ENCODE measurements at places on chromosomes 4 and X.

DNA sequence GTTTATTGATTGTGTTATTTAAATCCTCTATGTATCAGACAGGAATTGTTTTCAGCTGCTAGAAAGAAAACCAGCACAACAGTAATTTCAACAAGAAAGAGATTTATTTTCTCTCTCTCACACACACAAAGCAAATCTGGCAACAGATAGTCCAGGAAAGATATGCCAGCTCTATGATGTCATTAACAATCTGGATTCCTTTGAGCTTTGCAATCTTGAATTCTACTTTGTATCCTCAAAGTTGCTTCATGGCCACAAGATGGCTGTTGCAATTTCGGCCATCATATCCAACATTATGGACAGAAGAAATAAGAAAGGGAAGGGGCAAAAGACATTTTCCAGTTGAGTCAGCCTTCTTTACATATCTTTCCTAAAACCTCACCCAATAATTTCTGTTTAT is 19.8 kb upstream of the FMR1 start:
- DNase-seq = no peak

GRCh38 chrX:133468051-133468450 is 52.8 kb upstream of the GPC4 start:
- DNase-seq = no peak

GRCh38 chr4:70623323-70623722 is 5.2 kb upstream of the ENAM start:
- no peak for DNase-seq

GRCh38 chrX:3520982-3521381 is 174.5 kb upstream of the MXRA5 start:
- DNase-seq = no peak

GRCh38 chr4:102592256-102592655 is 91.1 kb downstream of the NFKB1 start:
- DNase-seq = no peak

- no peak for DNase-seq
Measured at GRCh38 chr4:23068287-23068686, 375.6 kb downstream of the GBA3 start.

- no peak for DNase-seq
Measured at GRCh38 chr4:8101213-8102075, 57.2 kb downstream of the ABLIM2 start.

DNA sequence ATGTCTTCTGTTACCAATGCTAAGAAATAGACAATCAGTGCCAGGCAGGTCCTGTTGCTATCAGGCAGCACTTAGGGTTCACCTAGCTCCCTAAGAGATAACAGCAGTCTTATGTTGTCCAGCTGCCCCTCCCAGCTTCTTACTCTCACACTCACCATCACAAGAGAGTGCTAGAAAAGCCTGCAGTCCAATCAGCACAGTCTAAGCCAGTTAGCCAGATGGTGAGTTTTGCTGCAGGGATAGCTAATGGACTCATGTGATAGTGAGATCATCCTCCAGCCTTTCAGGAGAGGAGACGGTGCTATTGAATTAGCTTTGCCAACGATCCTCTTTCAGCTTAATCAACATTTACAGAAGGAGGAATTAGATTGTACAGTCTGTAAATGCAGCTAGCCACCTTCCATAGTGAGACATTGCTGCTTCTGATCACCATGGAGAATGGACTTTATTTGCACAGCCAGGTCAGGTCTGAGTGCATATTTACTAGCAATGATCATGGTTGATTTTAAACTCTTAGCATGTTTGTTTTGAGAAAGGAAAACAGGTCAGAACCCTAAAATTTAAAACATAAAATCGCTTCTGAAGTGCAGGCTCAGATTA is 438.3 kb downstream of the CENPC start:
- DNase-seq = no peak

DNA sequence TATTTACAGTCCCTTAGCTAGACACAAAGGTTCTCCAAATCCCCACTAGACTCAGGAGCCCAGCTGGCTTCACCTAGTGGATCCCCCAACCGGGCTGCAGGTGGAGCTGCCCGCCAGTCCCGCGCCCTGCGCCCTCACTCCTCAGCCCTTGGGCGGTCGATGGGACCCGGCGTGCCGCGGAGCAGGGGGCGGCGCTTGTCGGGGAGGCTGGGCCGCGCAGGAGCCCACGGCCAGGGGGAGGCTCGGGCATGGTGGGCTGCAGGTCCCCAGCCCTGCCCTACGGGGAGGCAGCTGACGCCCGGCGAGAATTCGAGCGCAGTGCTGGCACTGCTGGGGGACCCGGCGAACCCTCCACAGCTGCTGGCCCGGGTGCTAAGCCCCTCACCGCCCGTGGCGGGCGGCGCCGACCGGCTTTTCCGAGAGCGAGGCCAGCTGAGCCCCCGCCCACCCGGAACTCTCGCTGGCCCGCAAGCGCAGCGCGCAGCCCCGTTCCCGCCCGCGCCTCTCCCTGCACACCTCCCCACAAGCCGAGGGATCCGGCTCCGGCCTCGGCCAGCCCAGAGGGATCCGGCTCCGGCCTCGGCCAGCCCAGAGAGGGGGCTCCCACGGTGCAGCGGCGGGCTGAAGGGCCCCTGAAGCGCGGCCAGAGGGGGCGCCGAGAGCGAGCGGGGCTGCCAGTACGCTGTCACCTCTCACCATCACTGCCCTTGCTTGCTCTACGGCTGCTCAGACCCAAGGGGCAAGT is 39.4 kb downstream of the WFS1 start:
- DNase-seq = no peak

GRCh38 chr4:87069037-87069742 is 134.4 kb downstream of the AFF1 start:
- no peak for DNase-seq

GRCh38 chr4:40395908-40396793 is 61.0 kb downstream of the CHRNA9 start:
- no peak for DNase-seq

DNA sequence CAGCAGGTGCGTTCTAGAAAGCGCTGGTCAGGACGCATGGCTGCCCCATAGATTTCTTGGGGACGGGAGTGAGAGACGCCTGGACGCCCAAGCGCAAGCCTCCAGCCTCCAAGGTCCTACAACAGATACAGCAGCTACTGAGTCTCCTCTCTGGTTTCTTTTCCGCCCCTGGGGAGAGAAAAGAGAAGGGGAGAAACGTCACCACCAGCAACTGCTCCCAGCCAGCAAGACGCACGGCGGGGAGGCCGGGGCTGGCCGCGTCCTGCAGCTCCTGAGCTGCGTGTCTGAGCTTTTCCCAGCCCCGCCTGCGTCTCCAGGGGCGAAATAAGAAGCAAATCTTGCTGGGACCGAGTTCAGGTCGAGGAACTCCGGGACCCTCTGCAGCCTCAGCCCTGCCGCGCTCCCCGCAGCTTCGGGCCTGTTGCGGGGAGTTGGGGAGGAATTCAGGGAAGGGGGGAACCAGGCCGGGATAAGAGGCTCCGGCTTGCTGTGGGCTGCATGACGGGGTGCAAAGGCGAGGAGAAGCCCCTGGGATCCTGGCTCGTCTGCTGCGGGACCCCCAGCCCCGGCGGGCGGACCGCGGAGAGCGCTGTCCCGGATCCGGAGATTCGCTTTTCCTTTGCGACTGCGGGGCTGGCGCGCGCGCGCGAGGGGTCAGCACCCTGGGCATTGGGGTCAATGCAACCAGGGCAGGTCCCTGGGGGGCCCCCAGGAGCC is 6.8 kb upstream of the SHOX start:
- DNase-seq = no peak

GRCh38 chrX:21373637-21374162 is 518 bp upstream of the CNKSR2 start:
- no peak for DNase-seq

DNA sequence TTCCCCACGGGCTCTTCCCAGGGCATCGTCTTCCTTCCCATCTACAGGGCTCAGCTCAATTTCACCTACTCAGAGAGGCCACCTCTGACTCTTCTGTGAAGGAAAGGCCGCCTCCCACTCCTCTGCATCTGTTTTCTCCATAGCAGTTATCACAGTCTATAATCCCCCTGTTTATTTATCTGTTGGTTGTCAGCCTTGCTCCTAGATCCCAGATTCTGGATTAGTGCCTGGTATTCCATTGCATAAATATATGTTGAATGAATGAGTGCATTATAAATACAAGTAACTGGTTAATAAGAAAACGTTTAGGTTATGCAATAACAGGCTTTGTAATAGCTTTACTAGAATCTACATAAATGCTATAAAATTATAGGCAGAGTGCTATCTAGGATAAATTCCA is 52.9 kb downstream of the NSG1 start:
- no peak for DNase-seq

- DNase-seq = no peak
Measured at GRCh38 chr4:55012363-55013230, 112.8 kb downstream of the KDR start.

GRCh38 chrX:122787231-122787630 is 396.8 kb upstream of the GRIA3 start:
- no peak for DNase-seq

DNA sequence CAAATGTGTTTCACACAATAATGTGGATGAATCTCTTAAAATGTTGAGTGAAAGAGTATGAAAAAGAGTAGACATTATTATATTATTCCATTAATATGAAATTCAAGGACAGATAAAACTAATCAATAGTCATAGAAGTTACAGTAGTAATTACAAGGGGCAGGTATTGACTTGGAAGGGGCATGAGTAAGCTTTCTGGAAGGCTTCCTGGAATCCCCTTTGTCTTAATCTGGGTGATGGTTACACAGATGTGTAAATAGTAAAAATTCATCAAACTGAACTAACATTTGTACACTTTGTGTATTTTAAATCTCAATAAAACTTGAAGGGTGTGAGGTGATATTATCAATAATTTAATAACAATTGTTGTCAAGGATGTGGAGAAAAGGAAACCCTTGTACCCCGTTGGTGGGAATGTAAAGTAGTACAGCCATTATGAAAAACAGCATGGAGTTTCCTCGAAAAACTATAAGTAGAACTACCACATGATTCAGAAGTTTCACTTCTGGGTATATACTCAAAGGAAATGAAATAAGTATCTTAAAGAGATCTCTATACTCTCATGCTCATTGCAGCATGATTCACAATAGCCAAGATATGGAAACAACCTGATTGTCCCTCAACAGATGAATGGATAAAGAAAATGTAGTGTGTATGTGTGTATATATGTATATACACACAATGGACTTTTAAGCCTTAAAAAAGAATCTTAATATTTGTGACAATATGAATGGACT is 96.9 kb upstream of the MID1IP1 start:
- DNase-seq = peak; percentile 70

DNA sequence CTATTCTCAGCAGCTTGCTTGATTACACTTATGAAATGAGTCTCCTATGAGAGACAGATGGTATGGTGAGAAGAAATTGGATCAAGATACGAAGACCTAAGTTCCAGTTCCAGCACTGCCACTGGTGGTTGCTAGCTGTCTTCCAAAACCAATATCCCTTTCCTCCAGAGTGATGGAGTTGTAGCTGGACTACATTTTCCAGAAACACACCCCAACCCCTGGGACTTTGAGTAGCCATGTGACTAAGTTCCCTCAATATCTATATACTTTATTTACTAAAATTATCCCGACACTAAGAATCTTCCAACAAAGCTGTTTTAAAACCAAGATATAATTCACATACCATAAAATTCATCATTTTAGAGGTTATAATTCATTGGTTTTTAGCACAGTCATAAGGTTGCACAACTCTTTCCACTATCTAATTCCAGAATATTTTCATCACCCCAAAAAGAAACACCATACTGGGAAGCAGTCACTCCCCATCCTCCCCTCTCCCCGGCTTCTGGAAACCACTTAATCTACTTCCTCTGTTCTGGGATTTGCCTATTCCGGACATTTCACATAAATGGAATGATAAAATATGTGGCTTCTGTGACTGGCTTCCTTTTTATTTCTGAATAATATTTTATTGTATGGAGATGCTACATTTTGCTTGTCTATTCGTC is 118.0 kb downstream of the MANBA start:
- DNase-seq = no peak

GRCh38 chrX:152897222-152898131 is at the start of gene ZNF185:
ZNF185 (plus strand) TSS chrX:152898067; CDS start chrX:152914490, 16,423 bp downstream.
- no peak for DNase-seq

GRCh38 chr4:3667258-3667657 is 98.9 kb upstream of the ADRA2C start:
- DNase-seq = peak; percentile 40

GRCh38 chr4:8129136-8129535 is 29.5 kb downstream of the ABLIM2 start:
- no peak for DNase-seq

DNA sequence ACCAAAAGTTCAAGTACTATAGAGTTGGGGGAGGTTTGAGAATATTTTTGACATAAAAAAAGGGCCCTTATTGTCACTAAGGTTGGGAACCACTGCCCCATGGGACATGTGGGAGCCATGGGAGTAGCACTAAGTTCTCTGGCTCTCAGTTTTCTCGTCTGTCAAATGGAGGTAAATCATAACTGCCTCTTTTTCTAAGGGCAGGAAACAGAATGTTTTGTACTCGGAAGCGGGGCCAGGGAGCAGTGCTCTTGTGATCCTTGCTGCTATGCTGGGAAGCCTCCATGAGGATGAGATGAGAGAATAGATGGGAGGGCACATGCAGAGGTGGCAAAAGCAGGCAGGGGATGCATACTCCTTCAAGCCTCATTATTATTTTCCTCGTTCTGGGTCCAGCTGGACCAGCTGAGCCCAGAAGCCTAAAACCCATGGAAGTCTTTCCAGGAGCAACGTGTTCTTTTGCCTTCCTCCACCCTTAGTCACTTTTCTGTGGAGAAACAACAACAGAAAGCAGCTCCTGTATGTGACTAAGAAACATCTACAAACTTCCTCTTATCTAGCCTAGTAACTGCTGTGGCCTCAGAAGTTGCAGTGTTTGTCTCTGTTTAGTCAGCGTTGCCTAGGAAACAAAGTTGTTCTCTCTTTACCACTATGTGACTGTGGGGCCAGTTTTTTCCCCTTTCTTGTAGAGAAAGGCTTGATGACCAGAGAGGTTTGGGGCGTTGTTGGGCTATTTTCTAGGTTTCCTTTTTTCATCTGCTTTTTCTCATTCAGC is 64.8 kb downstream of the TSC22D3 start:
- DNase-seq = peak; percentile 97

GRCh38 chr4:67104145-67104544 is 441.2 kb downstream of the CENPC start:
- DNase-seq = no peak

- DNase-seq = peak; percentile 77
Measured at GRCh38 chrX:101395789-101396188, 5.0 kb downstream of the RPL36A start.

- no peak for DNase-seq
Measured at GRCh38 chr4:183984566-183984965, 79.5 kb downstream of the STOX2 start.

GRCh38 chr4:91758487-91758886 is 545.3 kb upstream of the GRID2 start:
- no peak for DNase-seq

- no peak for DNase-seq
Measured at GRCh38 chr4:109559625-109559982, 442 bp upstream of the MCUB start.

DNA sequence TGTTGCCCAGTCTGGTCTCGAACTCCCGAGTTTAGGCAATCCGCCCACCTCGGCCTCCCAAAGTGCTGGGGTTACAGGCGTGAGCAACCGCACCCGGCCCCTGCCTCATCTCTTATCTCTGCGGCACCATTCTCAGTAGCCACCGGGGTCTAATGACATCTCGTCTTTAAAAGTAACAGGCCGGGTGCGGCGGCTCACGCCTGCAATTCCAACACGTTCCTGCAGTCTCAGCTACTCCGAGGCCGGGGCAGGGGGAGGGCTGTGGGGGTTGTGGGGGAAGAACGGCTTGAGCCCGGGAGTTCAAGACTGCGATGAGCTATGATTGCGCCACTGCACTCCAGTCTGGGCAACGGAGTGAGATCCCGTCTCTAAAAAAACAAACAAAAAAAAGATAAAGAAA is 28.8 kb downstream of the ING2 start:
- no peak for DNase-seq

GRCh38 chr4:10385994-10386394 is 71.2 kb downstream of the ZNF518B start:
- DNase-seq = no peak

Data from MV-4-11 (cell line).